ENCODE measurements at places on chromosomes 3 and 15.

- DNase-seq, result no peak
Observed at GRCh38 chr3:115251509-115251908, 104.4 kb upstream of the ZBTB20 start.

- DNase-seq, result peak; percentile 77
Observed at GRCh38 chr3:12479919-12480427, 4.3 kb upstream of the TSEN2 start.

- DNase-seq, result no peak
Observed at GRCh38 chr3:154023148-154023547, 98.0 kb upstream of the ARHGEF26 start.

- no peak for DNase-seq
Observed at GRCh38 chr3:74122281-74122680, 492.2 kb downstream of the CNTN3 start.

DNA sequence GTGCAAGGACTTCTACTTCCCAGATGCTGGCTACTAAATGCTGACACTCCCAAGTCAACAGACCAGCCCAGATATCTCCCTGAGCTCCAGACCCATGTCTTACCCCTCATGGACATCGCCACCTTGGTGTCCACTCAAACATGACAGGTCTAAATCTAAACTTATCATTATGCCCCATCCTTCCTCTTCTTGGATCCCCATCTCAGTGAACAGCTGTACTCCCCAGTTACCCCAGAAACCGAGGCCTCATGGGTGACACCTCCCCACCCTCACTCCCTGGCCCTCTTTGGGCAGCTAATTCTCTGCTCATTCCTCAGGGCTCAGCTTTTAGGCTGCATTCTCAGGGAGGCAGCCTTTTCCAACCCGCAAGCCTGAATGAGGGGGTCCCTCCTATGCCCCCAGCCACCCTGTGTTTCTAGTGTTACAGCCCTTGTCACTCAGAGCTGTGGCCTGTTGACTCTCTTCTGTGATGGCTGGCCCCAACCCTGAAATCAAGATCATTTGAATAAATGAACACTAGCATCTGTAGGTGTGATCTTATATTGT is 5.4 kb downstream of the EHD4 start:
- DNase-seq, result no peak

- no peak for DNase-seq
Observed at GRCh38 chr3:22659651-22660475, 543.3 kb upstream of the UBE2E2 start.

DNA sequence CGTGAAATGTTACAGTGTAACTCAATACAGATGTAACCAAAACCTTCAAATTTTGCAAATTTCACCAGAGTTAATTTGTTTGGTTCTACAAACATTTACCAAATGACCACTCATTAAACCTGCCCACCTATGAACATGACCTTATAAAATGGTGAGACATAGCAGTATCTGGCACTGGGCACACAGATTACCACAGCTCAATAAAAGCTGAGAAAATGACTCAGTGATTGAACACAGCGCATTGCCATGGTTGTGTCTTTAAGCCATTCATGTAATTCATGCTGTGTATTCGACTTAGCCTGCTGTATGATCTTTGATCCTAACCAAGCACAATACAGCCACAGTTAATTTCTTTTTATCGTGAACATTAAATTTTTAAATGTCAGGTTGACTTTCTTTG is 11.3 kb downstream of the PPARG start:
- DNase-seq, result no peak

GRCh38 chr15:45399381-45400212 is 21.3 kb upstream of the GATM start:
- no peak for DNase-seq

DNA sequence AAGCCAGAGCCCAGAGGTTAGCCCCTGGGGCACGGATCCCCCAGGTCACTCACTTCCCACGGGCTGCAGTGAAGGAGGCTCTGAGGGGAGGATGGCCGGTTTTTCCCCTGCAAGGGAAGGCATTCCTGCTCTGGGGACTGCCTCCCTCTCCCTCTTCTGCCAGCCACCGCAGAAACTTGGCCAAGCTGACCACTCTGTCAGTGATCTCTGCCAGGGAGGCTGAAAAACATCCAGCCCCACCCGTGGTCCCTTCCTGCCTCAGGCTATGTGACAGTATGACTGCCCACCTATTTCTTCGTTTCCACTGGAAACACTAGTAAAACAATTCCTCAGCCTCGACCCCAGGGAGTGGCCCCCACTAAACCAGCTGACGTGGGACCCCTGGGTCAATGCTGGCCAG is 14.6 kb upstream of the FANCD2 start:
- DNase-seq, result no peak

DNA sequence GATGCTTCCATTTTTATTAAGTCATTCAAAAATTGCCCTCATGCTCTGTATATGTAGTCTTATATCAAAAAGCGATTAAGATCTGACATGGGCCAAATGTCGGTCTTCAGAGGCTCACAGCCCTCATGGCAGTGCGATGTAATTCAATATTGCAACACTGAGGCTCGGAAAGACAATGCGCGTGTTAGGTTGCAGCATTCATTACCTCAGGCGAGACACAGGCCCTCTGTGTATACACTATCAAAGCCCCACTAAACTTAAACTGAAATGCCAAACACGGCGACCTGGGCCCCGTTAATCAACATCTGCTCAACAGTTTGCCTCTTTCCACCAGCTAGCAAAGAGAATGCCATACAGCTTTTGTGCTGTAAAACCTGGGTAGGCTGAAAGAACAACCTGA is 413.4 kb downstream of the ERC2 start:
- no peak for DNase-seq

- no peak for DNase-seq
Observed at GRCh38 chr15:92787116-92787515, 113.0 kb upstream of the CHD2 start.

DNA sequence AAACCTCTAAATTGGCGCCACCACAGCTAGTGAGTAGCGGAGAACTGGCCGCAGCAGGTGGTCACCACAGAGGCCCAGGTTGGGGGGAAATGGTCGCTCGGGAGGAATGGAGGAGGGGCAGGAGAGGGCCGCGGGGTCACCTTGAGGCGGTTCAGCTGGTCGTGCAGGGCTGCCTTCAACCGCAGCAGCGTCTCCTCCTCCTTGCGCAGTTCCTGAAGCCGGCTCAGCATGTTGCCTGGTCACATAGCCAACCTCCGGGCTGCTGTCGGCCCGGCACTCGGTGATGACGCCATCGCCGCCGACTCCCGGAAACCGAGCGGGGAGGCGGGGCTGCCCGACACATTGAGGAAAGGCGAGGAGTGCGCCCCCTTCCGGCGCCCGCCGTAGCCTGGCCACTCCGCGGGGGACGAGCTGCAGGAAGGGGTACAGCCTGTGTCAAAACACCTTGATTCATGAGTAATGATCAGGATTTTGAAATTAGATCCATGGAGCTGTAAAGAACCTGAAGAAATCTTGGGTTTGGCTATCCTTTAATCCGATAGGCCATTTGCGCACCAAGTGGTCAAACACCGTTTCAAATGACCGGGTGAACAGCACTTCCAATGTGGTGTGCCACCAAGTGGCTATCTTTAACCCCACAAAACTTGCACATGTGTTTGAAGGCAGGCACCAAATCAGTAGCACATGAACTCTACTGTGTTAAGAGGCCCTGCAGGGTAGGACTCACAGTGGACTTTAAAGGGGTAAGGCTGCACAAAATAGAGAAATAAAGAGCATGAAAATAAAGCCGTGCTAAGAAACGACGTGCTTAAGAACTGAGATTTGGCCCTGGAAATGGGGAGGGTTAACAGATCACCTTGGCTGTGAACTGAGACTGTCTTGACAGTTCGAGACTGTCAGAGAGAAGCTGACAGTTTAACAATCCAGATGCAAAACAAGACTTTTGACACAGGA is at the start of gene SNAPC5:
SNAPC5 (minus strand) TSS at position 261 of the 954 bp plus-strand sequence; CDS start at position 230, 31 bp downstream.
- peak; percentile 94 for DNase-seq

DNA sequence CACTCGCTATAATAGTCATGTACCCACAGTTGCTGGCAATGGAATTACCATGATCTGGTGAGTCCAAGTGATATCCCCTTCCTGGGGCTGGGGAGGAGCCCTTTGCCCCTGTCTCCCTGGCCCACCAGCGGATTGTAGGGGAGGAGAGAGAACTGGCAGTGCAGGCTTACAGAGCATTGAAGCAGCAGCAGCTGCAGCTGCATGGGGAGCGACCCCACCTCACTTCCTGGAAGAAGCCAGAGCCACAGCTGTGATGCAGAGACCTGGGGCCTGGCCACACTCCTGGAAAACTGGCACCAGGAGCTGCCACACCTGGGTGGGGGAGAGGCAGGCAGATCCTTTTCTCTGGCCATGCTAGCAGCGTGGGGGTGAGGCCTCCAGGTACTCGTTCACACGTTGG is 300.1 kb upstream of the PROK2 start:
- no peak for DNase-seq

DNA sequence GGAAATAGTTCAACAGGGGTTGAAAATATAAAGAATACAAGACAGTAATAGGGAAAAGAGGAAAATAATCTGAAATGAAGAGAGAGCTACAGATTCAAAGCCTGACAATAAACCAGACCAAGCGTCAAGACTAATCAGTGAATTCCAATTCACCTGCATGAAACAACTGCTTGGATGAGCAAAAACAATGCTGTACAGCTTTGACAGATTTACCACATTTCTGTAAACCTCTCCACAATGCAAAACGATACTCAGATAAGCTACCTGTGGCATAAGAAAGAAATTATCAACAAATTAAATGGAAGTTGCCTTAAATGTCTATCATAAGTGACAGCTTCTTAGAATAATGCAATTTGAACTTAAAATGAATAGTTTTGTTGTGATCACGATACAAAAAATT is 65.4 kb downstream of the GBE1 start:
- no peak for DNase-seq

DNA sequence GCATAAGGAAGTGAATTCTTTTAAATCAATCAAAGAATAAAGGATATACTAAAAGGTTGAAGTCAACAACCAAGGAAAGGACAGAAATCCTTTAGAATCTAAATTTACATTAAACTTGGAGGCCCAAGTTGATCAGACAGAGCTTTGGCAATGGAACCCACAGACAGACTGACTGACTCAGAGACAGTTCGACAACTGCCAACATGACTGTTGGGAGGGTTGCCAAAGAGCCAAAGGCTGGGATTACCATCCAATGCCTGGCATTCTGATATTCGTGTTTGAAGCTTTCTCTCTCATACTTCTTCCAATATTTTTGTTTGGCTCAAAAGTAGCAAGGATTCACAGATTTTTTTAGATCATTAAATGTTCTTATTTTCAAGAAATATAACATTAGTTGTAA is 406.1 kb downstream of the PLCL2 start:
- DNase-seq, result no peak

DNA sequence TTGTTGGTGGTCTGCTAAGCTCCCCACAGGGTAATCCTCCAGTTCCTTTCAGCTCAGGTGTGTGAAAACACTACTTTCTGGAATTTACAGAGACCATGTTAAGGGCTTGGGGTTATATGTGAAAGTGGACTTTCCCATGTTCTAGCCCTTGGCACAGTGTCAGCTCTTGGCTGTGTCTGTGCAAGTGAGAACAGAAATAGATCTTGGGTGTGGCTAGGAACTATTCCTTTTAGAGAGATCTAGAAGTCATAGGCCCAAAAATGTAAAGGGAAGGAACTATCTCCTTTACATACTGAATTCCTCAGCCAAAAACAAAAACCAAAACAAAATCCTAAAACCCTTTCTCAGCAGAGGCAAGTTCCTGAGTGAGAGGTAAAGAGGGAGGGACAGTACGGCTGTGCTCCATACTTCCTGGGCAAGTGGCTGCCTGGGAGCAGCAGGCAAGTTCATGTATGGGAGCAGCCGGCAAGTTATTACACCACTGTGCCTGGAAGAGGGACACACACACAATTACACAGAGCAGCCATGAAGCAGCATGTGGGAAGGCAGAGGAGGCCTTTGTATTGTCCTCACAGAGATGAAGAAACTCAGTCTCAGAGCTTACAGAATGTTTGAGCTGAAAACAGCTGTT is 19.9 kb upstream of the C3orf62 start:
- DNase-seq, result no peak

- no peak for DNase-seq
Observed at GRCh38 chr15:79164043-79164442, 73.5 kb upstream of the RASGRF1 start.

GRCh38 chr3:179410331-179410730 is 40.9 kb downstream of the GNB4 start:
- no peak for DNase-seq

- DNase-seq, result no peak
Observed at GRCh38 chr3:79268422-79268821, 499.4 kb downstream of the ROBO1 start.

DNA sequence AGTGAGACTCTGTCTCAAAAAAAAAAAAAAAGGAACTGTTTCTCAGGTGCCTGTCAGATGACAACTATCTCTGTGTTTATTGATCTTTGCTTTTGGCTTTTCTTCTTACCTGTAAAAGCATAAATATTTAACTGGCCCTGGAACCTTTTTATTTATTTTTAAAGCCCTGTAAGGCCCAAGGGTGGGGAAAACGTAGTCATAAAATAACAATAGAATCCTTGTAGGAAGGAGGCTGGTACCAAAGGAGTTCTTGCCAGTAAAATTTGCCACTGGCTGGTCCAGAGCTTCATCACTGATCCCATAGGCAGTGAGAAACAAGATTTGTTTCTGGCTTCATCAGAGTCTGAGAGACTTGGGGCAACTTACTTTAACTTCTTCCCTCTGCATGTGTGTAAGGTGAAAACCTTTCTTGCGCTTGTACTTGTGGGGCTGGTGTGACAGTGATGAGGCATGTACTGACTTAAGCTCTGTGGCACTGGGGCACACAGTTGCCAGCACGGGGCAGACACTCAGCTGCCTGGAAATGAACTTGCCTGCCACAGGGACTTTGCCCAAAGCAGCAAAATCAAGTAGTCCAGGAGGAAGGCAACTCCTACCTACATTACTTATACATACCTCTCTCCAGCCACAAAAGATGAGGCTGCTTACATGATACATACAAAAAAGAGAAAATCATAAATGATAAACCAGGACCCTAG is 19.6 kb downstream of the B4GALT4 start:
- no peak for DNase-seq

DNA sequence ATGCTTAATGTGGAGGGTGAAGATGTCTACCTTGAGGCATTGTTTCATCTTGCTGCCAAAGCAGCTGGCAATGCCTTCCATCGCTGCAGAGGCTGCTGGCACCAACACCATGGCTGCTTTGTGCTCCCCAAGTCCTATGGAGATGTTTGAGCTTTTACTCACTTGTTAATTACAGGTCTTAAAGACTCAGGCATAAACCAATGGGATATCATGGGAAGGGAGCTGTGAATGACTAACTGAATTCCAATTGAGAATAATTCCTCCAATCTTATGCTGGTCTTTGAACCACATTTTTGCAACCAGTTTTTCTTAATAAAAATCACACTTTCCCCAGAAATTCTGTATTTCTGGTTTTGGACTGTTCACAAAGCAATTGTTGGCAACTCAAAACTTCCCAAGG is 762.0 kb downstream of the GBE1 start:
- no peak for DNase-seq

Data from GM10248 (cell line).